ENCODE measurements at places on chromosomes 11 and 22. TPM values are rescaled to one million over a fixed set of nuclear protein-coding genes. Genes with fewer than 3 reads are reported as not detected.

FAM180B gene
- not detected for total RNA-seq

NXPE1 gene
- total RNA-seq, result not detected

SHISA8 gene
- not detected for total RNA-seq

ADM2 gene
- 4.8 TPM for total RNA-seq

ANKK1 gene
- total RNA-seq, result not detected

PAX6 gene
- total RNA-seq, result not detected

OR2AG1 gene
- not detected for total RNA-seq

ANO1 gene
- total RNA-seq, result not detected

KCNK7 gene
- total RNA-seq, result not detected

HTATIP2 gene
- 38.2 TPM for total RNA-seq

TSSK2 gene
- not detected for total RNA-seq

CCDC81 gene
- 0.30 TPM for total RNA-seq

SELENOO gene
- total RNA-seq, result 24.9 TPM

All from bronchus fibroblast of lung (primary cell).